MV-4-11 (cell line): ENCODE measurements at places on chromosomes 2 and 18.

DNA sequence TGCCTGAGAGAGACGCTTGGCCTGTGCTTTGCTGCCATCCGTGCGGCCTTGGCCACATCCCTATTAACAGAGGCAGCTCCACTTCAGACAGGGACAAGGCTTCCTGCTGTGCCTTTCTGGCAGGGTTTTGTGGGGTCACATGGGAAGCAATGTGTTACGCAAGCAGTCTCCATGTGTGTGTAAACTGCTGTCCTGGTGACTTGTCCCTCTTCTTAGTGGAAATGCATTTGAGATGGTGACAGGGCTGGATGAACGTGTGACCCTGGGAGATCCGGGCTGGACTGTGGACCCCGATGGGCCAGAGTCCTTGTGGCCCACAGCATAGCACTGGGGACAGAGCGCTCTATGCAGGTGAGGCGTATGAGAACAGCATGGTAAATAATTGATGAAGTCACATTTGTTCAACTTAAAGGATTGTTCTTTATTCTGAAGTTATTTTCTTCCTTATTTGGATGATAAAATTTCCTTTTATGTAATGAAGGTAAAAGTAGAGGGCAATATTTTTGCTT, 23.2 kb downstream of the ASB1 start:
- peak; percentile 84 for DNase-seq

GRCh38 chr18:60200558-60200957, 172.0 kb downstream of the MC4R start:
- no peak for DNase-seq

DNA sequence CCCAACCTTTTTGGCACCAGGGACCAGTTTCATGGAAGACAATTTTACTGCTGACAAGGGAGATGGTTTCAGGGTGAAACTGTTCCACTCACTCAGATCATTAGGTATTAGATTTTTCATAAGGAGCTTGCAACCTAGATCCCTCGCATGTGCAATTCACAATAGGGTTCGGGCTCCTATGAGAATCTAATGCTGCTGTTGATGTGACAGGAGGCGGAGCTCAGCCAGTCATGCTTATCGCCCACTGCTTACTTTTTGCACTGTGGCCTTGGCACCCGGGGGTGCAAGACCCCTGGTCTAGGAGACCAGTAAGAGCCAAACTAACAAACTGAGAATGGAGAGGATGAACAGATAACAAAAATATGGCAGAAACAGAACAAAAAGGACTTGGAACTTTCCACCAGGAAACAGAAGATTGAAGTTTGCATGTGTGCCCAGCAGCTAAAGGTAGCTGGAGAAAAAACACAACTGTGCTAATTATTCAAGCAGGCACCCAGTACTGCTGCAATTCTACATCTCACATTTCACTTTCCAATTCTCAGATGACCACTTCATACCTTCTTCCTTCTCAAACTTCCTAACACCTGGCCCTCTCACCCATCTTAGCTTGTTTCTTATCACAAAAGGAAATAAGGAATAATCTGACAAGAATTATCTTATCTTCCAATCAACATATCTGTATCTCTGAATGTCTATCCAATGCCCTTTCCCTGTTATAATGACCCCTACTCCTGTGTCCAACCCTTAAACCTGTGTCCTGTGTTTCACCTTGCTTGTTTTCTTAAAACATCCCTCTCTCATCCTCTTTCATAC, 24.8 kb downstream of the SP3 start:
- DNase-seq: no peak

DNA sequence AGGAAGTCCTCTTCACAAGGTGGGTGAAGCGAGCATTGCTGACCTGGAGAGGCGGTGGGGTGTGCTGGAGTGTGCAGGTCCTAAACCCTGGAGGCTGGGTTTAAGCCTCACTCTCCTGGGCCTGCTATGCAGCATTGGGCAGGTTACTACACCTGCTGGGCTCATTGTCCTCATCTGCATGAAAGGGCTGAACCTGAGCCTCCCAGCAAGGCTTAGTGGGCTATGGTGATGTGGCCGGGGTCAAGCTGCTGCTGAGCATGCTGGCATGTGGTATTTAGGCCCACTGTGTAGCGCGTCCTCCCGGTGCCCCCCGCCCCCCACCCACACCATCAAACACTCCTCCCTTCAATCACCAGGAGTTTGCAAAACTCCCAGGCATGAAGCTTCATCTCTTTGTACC, 37.3 kb downstream of the INHBB start:
- DNase-seq: no peak

- peak; percentile 48 for DNase-seq
These were observed 104.9 kb downstream of the ANKRD44 start for GRCh38 chr2:197205585-197206215.

- no peak for DNase-seq
These were observed 1441.6 kb downstream of the SUCLG1 start for GRCh38 chr2:83017366-83018090.

- no peak for DNase-seq
These were observed 71.8 kb upstream of the STAM2 start for GRCh38 chr2:152247337-152247695.

- DNase-seq: no peak
These were observed 418.3 kb downstream of the LPIN1 start for GRCh38 chr2:12164689-12165088.

GRCh38 chr2:72745679-72746368, 80.0 kb downstream of the EXOC6B start:
- peak; percentile 5 for DNase-seq

- DNase-seq: no peak
These were observed 109.6 kb upstream of the SLC14A2 start for GRCh38 chr18:45505497-45506206.

DNA sequence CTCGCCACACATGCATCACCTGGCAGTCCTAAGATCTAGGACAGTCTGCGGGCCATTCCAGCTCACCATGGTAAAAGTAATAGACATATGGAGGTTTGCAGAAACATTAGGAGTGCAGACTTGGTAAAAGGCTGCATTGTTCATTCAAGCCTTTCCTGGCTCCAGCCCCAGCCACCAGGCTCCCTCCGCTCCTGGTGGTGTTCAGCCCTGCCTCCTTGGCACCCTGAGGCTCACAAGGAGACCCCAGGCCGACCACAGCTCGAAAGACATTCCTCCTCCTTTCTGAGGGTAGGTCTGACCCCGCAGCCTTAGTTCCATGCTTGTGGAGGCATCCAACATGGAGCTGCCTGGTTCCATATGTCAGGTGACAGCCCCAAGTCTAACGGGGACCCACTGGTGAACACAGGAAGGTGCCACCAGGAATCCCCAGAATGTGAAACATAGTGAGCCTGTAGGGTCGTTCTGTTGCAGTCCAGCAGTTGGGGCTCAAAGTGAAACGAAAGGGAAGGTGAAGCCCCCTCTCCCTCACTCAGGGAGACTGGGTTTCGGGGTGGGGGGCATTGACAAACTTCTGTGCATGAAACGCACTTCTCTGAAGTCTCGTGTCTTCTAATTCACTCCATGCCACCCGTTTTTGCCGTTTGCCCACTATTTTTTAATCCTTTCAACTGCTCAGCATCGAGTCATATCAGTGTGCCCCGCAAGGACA, 5.0 kb upstream of the SP100 start:
- DNase-seq: no peak

GRCh38 chr2:137961602-137962001, 2.7 kb upstream of the HNMT start:
- DNase-seq: no peak

GRCh38 chr18:73839441-73839840, 308.2 kb downstream of the FBXO15 start:
- DNase-seq: no peak

- no peak for DNase-seq
These were observed 369 bp downstream of the SMCHD1 start for GRCh38 chr18:2655954-2656236.

DNA sequence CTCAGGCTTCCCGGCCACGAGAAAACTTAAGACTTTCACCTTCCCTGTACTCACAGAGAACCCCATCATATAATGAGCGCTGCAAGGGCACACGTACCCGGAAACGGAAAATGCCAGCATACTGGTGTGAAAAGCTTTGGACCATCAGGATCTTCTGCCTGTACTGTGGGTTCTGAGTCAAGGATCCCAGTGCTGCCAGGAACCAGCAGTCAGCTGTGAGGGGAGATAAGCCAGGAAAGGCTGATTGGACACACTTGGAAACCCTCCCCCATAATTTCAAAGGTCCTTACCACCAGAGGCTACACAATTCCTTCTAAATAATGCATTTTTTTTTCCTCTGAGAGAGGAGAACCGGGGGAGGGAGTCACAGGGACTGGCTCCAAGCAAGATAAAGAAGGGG, 31.4 kb downstream of the CAPN13 start:
- DNase-seq: no peak

DNA sequence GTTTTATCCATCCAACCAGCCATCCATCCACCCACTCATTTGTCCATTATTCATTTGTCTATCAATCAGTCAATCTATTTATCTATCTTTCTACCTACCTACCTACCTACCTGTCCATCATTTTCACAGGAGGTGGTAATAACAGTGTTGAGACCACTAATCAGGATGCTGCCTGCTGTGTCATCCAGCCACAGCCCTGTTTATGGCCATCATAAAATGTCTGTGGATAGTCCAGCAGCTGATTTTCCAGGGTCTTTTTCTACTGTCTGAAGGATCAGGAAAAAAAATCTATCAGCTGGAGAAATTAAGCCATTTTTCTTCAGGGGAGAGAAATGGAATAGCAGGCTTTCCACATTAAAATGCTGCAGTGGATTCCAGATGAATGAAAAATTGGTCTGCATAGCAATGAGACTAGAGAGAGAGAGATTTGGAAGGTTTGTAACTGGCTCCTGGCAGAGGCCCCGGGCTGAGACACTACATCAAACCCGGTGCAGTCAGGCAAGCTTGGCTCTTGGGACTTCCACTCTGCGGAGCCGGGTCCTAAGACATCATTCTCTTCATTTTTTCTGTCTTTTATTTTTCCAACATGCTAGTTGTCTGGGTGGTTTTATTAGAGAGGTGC, 33.0 kb upstream of the BOD1L2 start:
- no peak for DNase-seq

DNA sequence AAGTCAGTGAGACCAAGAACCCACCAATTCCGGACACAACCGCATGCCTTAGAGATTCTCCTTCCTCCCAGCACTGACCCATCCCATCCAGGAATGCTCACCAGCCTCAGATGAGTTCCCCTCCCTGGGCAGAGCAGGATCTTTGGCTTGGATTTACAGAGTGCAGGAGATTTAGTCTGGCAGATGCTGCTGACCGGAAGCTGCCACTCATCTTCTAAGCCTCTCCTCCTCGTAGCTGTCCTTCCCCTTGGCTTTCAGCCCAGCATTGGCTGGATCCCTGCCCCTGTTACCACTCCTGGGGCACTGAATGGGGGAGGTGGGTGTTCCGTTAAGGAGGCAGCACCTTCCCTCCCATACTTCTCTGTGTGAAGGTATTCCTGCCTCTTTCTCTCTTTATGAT, 53.2 kb downstream of the VWA3B start:
- no peak for DNase-seq

- DNase-seq: no peak
These were observed 84.1 kb downstream of the SPTBN1 start for GRCh38 chr2:54540194-54540593.
